NCI-H187 (cell line): ENCODE measurements at places on chromosomes 3 and 15.
A peak's percentile ranks its signal among the peaks of the same experiment; 100 is the strongest.

DNA sequence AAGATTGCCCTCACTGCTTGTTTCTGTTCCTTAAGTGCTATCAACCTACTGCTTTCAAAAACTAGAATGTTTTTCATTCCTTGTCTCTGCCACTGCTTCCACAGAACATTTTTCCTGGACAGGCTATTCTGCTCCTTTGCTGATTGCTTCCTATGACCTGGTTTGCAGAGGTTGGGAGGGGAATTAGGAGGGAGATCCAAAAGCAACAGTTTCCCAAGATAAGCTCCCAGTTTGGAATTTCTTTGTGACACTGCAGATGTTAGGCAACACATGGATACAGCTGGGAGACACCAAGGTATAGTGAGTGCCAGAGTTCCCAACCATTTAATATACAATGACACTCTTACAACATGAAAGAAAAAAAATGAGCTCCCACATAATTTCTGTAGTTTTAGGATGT is 1036.5 kb downstream of the ROBO2 start:
- no peak for DNase-seq

- DNase-seq: no peak
Observed at GRCh38 chr3:126439346-126439967, 36.2 kb downstream of the ZXDC start.

GRCh38 chr3:148034353-148034752 is 625.2 kb downstream of the ZIC1 start:
- DNase-seq: no peak

- no peak for DNase-seq
Observed at GRCh38 chr15:98616397-98616796, 31.9 kb upstream of the IGF1R start.

DNA sequence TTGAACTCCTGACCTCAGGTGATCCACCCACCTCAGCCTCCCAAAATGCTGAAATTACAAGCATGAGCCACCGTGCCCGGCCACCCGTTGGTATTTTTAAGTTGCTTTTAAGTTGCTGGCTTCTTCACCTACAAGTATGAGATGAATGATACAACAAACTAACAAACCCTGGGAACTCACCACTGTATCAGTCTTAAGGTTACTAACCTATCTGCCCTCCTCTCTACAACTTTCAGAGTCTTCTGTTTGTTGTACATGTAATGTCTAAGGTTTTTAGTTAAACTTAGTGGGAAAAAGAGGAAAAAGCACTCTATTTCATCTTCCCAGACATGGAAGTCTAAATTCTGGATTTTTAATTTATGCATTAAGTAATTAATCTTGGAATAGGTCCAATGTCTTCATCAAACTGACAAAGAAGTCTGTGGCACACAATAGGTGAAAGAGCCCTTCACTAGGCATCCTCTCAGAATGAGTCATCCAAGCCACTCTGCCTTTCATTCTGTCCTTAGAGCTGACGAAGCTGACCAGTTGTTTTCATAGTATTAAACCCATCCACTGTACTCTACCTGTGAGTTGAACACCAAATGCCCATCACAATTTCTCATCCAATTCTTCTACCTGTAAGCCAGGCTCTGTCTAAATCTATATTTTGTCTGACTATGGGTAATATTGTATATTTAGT is 936.1 kb downstream of the TUSC7 start:
- DNase-seq: no peak

DNA sequence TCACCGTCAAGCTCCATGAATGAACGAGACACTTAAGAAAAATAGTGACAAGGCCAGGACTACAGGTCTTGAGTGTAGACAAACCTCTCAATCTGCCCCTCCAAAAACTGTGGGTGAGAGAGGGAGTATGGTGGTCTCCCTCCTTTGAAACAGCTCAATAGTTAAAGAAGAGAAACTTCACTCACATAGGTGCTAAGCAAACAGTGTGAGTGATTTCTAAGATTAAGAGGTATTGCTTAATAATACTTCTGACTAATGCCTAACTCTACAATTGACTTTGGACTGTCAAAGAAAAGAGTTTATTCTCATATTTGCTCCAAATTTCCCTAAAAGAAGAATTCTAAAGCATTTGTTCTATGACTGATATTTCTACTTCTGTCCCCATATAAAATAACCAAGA is 17.0 kb upstream of the TMEM108 start:
- no peak for DNase-seq

GRCh38 chr15:89551550-89551949 is 23.7 kb upstream of the TICRR start:
- no peak for DNase-seq

DNA sequence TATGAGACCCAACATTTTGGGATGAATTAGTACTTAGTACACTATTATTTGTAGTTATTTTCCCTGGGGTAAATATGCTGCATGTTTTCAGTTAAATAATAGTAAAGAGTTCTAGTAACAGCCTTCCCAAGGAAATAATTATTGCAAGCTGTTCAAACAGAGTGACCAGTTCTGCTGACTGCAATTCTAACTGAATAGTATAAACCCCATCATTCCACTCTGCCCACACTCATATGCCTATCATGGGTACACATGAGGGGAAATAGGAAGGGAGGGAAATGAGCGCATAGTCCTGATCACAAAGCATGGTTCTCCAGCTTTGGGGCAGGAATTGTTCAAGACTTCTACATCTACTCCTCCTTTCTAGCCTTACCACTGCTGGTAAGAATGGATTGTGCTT is 18.7 kb downstream of the UQCC5 start:
- no peak for DNase-seq

DNA sequence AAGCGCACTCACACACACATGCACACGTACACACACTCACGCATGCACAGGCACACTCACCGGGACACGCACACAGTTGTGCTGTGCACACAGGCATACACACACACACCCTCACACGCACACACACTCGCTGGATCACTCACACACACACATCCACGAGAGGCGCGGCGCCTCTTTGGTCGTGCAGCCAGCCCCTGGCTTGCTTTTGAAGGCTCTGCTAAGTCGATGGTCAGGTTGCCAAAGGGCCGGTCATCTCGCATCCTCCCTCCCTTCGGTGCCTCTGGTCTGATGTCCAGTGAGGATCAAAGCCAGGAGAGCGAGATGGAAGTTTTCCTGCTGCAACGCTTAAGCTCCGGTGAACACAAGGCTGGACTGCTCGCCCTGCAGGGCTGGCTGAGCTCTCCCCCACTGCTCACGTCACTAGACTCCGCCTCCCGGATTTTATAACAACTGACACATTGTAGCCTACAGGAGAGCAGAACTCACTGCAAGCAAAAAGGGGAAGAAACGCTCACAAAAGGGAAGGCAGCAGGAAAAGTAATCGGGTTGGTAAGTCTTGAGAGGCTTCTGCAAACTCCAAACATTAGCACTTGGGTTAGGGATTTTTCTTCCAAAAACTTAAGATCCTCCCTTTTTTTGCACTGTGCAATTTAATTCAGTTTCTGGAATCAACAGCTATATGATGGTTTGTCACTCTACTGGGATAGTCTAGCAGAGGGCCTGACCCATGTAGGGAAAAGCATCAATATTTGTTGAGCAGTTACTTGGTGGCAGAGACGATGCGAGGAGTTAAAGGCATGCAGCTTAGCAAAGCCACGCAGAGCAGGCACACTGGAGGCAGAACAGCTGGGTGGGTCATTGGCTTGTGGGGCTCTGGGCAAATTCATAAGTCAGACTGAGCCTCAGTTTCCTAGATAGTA is at the start of gene SRGAP3:
Gene SRGAP3, minus strand, starts transcription at position 374 of the 920 bp plus-strand sequence. CDS start 695 bp downstream, outside the sequence.
- DNase-seq: peak; percentile 39

DNA sequence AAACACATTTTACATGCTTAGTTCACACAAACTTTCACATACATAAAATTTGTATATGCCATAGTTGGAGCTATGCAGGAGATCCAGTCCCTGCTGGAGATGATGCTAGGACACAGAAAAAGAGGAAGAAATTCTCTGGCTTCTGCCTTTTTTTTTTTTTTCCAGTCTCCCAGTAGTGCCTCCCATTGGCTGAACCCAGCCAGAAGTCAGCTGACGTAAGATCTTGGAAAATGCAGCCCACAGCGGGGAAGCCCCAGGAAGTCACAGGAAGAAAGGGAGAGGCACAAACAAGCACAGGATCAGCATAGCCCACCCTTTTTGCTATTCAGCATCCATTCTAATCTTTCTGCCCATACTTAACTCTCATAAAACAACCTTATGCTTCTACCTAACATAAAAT is 38.5 kb downstream of the SCN11A start:
- no peak for DNase-seq

GRCh38 chr3:96083610-96084009 is 730.8 kb upstream of the EPHA6 start:
- no peak for DNase-seq

DNA sequence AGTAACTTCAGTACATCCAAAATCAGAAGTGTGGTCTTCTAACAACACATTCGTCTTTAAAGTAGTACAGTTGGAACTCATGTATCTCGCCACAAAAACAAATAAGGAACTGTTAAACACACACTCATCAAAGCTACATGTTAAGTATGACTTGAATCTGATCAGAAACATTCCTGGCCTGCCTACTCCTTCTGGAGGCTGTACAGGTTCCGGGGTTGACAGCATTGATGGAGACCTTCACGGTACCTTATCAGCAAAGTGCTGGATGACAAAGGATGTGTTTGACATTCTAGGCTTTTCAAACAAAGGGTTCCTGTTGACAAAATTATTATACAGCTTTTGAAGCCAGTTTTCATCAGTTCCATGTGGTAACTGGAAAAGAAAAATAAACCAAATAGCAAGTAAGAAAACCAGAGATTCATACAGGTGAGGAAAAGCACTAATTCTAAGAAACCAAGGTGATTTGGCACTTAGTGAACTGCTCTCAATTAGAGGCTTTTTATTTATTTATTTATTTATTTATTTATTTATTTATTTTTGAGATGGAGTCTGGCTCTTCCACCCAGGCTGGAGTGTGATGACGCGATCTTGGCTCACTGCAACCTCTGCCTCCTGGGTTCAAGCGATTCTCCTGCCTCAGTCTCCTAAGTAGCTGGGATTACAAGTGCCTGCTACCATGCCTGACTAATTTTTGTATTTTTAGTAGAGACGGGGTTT is 44.3 kb downstream of the MYO5C start:
- no peak for DNase-seq

GRCh38 chr3:45683417-45684326 is 5.5 kb upstream of the SACM1L start:
- DNase-seq: no peak

DNA sequence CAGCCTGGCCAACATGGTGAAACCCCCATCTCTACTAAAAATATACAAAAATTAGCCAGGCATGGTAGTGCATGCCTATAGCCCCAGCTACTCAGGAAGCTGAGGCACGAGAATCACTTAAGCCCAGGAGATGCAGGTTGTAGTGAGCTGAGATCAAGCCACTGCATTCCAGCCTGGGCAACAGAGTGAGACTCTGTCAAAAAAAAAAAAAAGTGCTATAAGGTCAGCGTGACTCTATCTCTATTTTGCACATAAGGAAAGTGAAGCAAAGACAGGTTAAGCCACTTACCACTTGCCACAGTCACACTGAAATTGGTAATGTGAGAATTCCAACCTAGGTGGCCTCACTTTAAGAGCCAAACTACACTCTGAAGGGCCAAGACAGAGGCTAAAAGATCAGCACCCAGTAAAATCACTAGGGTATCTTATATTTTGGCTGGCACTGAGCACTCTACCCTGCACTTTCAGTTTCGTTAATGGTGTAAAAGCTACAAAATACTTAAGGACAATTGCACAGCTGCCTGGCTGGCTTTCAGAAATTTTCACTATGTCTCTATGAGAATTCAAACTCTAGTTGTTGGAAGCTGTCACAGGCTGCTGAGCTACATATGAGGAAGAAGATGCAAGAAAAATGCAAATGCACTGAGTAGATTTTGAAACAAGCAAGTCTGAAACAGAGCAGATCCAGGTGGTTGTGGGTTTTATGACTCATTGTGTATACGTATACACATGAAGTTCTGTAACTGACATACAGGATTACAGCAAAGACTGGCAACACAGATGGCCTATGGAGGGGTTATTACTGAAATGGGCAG is 32.7 kb downstream of the TRANK1 start:
- no peak for DNase-seq

GRCh38 chr3:58236527-58237237 is 910 bp upstream of the ABHD6 start:
- DNase-seq: no peak

DNA sequence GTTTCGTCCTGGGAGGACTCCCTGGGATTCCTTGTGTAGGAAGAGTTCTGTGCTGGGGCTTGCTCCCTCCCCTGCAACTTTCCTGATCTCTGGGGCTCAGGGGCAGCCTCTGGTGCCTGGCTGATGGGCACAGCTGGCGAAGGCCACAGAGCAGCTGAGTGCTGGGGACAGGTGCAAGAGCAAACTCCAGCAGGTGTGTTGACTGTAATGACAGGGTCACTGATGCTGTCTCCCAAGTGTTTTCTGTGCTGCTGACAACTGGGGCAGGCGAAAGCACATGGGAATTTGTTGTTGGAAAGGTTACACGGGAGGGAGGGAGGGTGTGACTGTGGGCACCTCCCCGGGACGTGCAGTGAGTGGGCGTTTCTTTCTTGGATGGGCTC is 21.6 kb downstream of the CPN2 start:
- no peak for DNase-seq

- DNase-seq: peak; percentile 16
Observed at GRCh38 chr15:56732135-56732885, 999 bp downstream of the ZNF280D start.

GRCh38 chr15:39508536-39508935 is 72.3 kb upstream of the THBS1 start:
- no peak for DNase-seq

DNA sequence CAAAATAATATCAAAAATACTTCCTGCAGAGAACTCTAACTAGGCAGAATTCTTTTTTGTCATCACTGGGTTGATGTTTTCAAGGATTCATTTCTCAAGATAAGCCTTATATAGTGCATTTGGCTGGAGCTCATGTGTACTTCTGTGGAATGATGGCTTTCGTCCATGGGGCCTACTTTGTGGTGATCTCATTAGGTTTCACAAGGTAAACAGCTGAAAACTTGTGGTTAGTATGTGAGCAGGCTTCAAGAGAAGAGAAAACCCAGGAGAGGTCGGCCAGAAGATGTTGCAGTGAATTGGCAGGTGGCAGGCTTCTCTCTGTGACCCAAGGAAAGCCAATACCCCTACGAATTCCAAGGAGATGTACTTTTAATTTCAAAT is 121.4 kb upstream of the PHLDB2 start:
- DNase-seq: no peak

DNA sequence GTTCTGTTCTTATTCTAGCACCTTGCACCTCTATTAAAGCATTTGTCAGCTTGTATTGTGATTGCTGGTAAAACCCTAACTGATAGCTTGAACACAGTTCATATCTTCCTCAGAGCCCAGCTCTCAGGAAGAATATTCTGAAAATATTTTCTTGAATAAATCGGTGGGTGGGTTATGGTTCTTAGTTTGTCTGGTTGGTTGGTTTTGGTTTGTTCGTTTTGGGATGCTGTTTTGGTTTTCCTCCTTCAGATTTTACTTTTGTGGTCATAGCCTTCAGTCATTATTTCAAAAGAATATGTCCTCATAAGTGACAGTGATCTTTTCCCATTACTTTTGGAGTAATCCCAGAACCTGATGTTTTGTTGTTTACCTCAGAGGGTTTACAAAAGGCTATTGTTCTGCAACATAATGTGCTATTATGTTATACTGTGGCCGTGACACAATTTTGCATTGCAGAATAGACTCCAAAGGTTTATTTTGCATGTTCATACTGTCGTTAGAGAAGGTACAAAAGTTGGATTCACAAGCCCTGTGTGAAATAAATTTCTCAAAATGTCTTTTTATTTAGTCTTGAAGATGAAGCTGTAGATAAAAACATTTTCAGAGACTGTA is 2.7 kb upstream of the TMEM87A start:
- no peak for DNase-seq
